Naive thymus-derived CD4-positive, alpha-beta T cell (primary cell): ENCODE measurements at places on chromosomes 4 and X. TPM values are rescaled to one million over a fixed set of nuclear protein-coding genes. Genes with fewer than 3 reads are reported as not detected.

DNA sequence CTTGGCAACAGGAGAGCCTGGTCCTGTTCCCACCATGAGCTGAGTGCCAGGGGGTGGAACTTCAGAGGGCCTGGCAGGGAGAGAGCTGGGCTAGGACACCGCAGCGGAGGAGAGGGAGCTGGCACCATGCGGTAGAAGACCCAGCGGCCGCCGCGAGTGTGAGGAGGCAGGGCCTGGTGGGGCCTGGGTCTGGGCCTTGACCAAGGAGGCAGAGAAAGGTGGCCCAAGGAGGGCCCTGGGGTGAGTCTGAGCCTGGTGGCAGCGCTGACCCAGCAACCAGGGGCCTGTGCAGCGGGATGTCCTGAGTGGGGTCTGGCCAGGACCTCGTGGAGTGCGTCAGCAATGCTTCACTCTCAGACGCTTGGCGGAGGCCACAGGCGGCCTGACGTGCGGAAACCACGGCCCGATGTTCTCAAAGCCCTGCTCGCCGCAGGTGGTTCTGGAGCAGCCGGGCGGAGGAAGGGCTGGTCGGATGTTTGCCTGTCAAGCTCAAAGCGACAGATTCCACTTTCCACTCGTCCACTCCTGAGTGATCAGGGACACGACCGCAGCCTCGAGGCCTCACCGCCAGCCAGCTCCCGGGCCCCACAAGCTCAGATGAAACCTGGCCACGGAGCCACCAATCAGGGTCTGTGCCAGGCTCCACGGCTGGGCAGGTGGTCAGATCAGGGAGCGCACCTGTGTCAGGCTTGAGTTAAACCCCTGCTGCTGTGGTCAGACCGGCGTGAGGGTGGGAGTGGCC lies 20.8 kb downstream of the ATP5ME start:
- no peaks in the 10 kb centered on the region for H3K4me1 ChIP-seq
- no peak overlapping the region for H3K27ac ChIP-seq
- no peak for DNase-seq
- no peaks in the 10 kb centered on the region for H3K27me3 ChIP-seq
- H3K36me3 ChIP-seq, result no peaks in the 10 kb centered on the region

SH3RF1 gene
- not detected for total RNA-seq

- no peak overlapping the region for H3K27ac ChIP-seq
- H3K4me1 ChIP-seq, result no peaks in the 10 kb centered on the region
- H3K27me3 ChIP-seq, result no peaks in the 10 kb centered on the region
- DNase-seq, result no peak
- H3K36me3 ChIP-seq, result no peaks in the 10 kb centered on the region
Observed at GRCh38 chr4:114964026-114964425, 149.4 kb downstream of the NDST4 start.

DNA sequence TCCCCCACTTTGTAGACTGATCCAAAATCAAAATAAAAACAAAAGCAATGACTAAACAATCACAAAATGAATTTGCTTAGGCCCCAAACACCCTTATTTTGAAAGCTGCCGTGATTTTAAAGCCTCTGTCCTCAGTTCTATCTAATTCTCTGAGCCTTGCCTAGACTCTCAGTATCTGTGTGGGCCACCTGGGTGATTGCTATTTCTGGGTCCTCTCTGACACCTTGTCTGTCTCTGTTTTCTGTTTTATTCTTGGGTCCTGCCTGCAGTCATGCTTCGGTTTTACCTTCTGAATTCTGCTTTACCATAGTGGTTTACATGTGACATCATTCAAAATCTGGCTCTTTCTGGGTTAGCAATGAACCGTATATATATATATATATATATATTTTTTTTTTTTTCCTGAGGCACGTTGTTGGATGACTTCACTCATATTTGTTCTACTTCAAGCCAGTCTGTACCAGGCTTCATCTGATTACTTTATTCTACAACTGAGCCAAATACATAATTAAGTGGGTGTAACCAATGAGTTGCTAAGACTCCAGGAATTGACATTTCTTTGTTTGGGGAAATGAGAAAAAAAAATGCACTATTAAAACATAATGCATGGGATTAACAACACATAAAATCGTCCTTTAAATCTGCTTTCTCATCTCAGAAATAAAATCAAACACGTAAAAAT lies 710.7 kb upstream of the SLIT2 start:
- H3K27ac ChIP-seq, result no peak overlapping the region
- H3K4me1 ChIP-seq, result no peaks in the 10 kb centered on the region
- no peak overlapping the region for H3K4me3 ChIP-seq
- DNase-seq, result no peak

- H3K4me3 ChIP-seq, result no peak overlapping the region
- no peaks in the 10 kb centered on the region for H3K27me3 ChIP-seq
- DNase-seq, result no peak
- no peak overlapping the region for H3K27ac ChIP-seq
Observed at GRCh38 chrX:20567108-20567507, 300.4 kb upstream of the RPS6KA3 start.

- no peaks in the 10 kb centered on the region for H3K4me1 ChIP-seq
- H3K27ac ChIP-seq, result no peak overlapping the region
- no peak overlapping the region for H3K4me3 ChIP-seq
Observed at GRCh38 chr4:87530868-87531267, 1.7 kb upstream of the SPARCL1 start.

GRCh38 chr4:48651914-48652313 lies 128.2 kb downstream of the FRYL start:
- H3K27me3 ChIP-seq, result no peaks in the 10 kb centered on the region
- H3K4me3 ChIP-seq, result no peak overlapping the region
- H3K27ac ChIP-seq, result no peak overlapping the region
- H3K4me1 ChIP-seq, result no peaks in the 10 kb centered on the region
- no peaks in the 10 kb centered on the region for H3K36me3 ChIP-seq

DNA sequence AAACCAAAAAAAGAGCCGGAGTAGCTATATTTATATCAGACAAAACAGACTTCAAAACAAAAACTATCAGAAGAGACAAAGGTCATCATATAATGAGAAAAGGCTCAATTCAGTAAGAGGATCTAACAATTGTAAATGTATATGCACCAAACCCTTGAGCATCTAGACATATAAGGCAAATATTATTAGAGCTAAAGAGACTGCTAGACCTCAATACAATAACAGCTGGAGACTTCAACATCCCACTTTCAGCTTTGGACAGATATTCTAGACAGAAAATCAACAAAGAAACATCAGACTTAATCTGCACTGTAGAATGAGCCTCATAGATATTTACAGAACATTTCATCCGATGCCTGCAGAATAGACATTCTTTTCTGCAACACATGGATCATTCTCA lies 4.8 kb upstream of the PROM1 start:
- no peak for DNase-seq
- H3K36me3 ChIP-seq, result no peaks in the 10 kb centered on the region
- no peaks in the 10 kb centered on the region for H3K4me1 ChIP-seq

- no peak overlapping the region for H3K4me3 ChIP-seq
- H3K4me1 ChIP-seq, result no peaks in the 10 kb centered on the region
- no peaks in the 10 kb centered on the region for H3K36me3 ChIP-seq
- H3K27me3 ChIP-seq, result no peaks in the 10 kb centered on the region
- H3K27ac ChIP-seq, result no peak overlapping the region
- DNase-seq, result no peak
Observed at GRCh38 chr4:7929118-7929951, 10.3 kb downstream of the AFAP1 start.

DNA sequence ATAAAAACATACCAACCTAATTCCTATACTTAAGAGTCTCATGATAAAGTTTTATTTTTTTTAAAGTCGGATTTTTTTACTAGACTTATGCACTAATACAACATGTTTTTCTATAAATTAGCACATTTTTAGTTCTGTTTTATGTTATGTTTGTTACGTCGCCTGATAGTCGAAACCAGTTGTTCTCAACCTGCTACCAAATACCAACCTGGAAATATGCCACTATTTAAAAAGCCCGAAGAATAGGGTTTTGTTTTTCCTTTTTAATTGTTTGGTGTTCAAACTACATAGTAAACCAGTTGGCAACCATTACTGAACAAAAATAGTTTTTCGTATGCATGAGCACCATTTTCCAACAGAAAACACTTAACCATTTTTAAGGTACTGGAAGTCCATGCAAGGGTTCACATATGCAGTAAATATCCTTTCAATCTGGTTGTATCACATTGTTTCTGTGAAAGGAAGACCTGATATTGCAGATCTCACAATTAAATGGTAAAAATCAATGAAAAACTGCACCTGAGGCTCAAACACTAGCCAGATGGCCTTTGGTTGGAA lies 1.4 kb downstream of the WDFY3 start:
- H3K4me3 ChIP-seq, result no peak overlapping the region
- H3K27me3 ChIP-seq, result no peaks in the 10 kb centered on the region
- H3K36me3 ChIP-seq, result no peaks in the 10 kb centered on the region
- no peak for DNase-seq
- no peaks in the 10 kb centered on the region for H3K4me1 ChIP-seq

DNA sequence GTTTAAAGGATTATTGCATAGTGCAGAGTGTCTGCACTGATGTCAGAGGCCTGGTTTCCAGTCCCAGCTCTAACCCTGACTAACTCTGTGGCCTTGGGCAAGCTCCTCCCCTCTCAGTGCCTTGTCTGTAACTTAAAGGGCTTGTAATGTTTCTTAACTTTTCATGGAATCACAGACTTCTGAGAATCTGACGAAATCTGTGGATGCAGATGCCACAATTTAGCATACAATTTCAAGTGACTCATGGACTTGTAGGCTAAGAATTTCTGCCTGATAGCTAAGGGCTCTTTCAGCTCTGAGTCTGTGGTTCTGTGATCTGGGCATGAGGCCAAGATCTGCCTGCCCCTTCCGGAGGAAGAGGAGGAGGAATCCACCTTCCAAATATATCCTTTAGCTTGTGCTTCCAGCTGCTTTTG lies 236.9 kb downstream of the AR start:
- no peak overlapping the region for H3K4me3 ChIP-seq
- H3K27ac ChIP-seq, result no peak overlapping the region

- H3K27me3 ChIP-seq, result no peaks in the 10 kb centered on the region
- DNase-seq, result no peak
- no peaks in the 10 kb centered on the region for H3K4me1 ChIP-seq
- H3K27ac ChIP-seq, result peak overlapping the region; percentile 76
- H3K36me3 ChIP-seq, result no peaks in the 10 kb centered on the region
Observed at GRCh38 chrX:65035446-65035770, 59.2 kb upstream of the ZC4H2 start.

GRCh38 chrX:9873952-9874351 lies 87.7 kb downstream of the SHROOM2 start:
- H3K4me1 ChIP-seq, result no peaks in the 10 kb centered on the region
- DNase-seq, result peak; percentile 17
- H3K4me3 ChIP-seq, result no peak overlapping the region
- no peak overlapping the region for H3K27ac ChIP-seq
- no peaks in the 10 kb centered on the region for H3K27me3 ChIP-seq

GRCh38 chr4:87299898-87300297 lies 22.8 kb downstream of the HSD17B13 start:
- no peak for DNase-seq
- no peaks in the 10 kb centered on the region for H3K4me1 ChIP-seq
- no peaks in the 10 kb centered on the region for H3K27me3 ChIP-seq
- H3K4me3 ChIP-seq, result no peak overlapping the region
- H3K27ac ChIP-seq, result no peak overlapping the region
